ENCODE measurements at places on chromosomes 6 and 20.

- no peak for DNase-seq
These were observed 125.1 kb downstream of the JARID2 start for GRCh38 chr6:15370733-15371671.

DNA sequence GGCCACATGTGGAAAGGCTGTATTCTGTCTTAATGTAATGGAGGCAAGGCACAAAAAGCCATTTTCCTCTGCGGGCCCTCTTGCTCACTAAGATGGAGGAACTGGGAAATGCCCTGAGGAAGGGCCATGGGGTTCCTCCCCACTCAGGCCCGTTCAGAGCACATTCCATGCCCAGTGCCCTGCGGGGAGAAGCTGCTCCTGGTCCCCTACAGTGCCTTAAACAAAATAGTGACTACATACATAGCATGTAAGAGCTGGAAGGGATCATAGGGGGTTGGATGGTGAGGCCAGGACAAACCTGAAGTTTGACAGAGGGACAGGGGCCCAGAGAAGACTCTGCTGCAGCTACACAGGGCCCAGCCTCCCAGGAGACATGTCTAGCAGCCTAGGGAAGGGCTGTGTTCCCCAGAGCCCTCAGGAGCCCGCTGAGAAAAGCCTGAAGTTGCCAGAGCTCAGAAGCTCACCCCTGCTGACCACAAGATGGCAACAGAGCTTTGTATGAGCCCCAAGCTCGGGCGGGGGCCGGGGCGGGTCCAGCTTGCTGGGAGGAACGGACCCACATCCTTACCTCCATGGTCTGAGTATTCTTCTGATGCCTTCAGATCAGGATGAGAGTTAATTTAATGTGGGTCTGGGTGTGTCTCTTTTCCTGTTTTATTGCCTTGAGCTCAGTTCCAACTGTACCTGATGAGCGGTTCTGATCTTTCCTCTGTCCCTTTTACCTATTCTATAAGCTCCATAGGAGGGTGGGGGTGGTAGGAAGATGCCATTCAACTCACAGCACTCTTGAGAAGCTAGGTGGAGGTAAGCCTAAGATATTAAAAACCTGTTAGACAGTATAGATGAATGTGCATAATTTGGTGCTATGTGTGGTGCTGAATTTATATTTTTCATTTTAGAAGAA lies 242.9 kb downstream of the CDC5L start:
- peak; percentile 33 for DNase-seq

DNA sequence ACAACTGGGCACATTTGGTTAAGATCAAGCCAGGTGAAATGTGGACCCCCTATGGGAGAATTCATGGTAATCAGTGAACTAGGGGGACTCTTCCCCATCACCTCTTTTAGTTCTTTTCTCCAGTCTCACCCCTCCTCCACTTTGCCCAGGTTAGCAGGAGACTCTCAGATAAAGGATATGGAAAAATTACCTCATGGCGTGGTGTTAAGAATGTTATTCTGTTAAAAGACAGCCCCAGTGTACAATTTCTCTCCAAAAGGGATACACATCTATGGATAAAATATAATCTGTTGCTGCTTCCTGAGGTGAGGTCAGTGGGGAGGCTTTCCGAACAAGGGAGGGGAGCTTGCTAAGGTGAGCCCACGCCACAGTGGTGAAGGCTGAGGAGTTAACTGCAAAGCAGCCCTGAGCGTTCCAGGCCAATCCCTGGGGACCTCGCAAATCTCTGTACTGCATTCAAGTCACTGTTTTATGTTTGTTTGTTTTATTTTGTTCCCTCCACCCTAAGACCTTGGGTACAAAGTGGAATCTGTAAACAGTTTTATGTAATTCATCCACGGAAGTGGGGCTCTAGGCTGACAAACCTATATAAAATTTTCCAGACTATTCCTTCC lies 52.0 kb downstream of the ADGRF1 start:
- DNase-seq = no peak

DNA sequence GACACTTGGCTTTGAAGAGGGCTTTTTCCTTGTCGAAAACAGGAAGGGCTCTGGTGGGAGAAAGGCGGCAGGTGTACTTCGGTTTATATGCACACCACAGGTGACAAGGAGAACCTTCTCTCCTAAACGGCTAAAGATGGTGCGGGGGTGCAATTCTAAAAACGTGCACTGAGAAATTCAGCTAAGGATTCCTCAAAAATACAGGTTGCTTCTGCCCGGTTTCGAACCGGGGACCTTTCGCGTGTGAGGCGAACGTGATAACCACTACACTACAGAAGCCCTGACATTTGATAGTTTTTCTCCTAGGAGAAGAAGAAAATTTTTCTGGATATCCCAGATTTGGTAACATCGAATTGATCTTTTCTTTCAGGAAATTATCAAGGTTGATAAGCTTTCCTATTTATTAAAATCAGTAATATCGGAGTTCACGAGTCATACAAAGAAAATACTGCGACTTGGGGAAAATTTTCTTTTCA lies 32.0 kb downstream of the POM121L2 start:
- DNase-seq = peak; percentile 71

DNA sequence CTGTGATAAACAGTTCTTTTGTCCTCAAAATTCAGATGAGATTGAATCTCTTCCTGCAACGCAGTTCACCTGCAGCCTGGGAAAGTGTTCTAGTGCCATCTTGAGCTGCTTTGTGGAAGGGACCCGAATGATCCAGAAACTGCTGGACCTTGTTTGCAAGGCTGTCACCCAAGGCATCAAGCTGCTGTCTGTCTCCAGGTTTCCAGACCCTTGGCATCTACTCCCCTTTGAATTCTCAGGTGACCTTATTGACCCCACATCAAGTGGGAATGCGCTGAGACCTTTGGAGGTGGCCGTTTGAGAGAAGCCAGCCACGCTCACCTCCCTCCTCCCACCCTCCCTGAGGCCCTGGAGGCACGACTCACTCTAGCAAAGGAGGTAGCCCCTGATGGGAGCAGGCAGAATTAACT lies 112.5 kb downstream of the EDN3 start:
- no peak for DNase-seq

DNA sequence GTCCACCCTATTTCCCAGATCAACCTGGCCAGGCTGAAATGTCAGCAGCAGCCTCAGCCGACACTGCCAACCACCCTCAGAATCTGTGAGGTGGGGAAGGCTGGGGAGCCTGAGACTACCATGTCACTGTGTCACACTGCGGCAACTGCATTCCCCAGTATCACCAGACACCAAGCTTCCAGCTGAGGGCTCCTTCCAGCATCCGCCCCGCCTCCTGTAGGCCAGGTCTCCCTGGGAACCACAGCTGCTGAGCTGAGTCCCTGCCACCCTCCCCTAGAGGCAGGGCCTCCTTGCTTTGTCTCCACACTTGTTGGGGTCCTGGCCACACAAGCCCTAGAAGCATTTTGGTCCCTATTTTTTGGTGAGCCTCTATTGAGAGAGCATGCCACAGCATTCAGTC lies 115.7 kb downstream of the UNC5CL start:
- no peak for DNase-seq

- no peak for DNase-seq
These were observed 12.8 kb upstream of the ULBP3 start for GRCh38 chr6:150081702-150082101.

GRCh38 chr6:125346201-125346925 lies 44.6 kb upstream of the HDDC2 start:
- DNase-seq = no peak

GRCh38 chr6:24402697-24403500 lies at the start of gene MRS2:
Gene MRS2 (plus strand): TSS chr6:24402936. CDS start chr6:24403047, 111 bp downstream.
- DNase-seq = peak; percentile 97

GRCh38 chr6:113466526-113466925 lies 390.6 kb upstream of the MARCKS start:
- no peak for DNase-seq

DNA sequence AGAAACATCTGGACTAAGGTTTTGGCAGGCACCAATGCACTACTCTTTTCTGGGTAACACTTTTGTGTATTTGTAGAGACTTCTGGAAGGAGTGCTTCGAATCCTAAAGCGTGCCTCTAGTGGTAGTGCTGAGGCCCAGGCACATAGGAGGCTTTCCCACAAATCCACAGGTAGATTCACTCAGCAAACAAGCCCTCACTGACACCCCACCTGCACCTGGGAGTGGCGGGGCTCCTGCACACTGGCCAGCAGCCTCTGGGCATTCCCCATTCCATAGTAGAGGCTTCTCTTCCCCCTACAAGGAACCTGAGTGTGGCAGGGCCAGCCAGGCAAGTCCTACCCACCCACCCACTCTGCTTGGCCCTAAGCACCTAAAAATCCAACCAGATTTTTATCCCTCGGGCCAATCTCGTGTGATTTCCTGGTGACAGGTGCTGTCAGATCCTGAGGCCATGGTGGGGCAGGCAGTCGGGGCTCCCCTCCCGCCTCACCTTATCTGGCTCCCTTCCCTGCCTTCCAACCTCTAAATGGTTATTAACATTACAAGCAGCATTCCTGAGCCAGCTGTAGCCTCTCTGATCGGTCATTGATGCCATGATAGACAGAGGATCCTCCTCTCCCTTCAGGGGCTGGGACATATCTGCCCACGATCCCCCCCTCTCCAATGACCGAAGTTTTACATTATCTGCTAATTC lies 82.4 kb downstream of the SLC2A10 start:
- no peak for DNase-seq

GRCh38 chr6:119481976-119482375 lies 132.4 kb upstream of the MAN1A1 start:
- DNase-seq = no peak

DNA sequence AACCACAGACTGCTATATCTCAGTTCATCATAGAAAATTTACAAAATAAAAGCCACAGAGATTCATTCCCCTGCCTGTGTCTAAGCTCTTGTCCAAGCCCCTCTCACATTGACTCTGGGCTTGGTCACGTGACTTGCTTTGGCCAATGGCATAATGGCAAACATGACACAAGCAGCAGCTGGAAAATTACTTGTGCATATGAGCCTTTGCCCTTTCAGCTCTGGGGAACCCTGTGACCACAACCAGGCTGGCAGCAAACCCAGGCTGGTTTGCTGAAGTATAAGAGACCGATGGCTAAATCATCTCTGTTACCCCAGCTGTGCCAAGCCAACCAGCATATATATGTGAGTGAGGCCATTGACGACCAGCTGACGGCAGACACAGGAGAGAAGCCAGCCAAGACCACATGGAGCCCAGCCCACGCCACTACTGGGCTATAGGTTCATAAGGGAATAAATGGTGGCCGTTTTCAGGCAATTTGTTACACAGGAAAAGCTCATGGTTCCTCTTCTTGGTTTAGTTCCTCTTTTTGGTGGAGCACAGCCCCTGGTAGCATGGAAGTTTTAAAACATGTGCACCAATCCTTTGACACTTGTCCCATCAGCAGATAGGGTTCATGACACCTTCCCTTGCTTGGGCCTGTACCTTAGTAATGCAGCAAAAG lies 31.8 kb upstream of the RSPO4 start:
- no peak for DNase-seq

DNA sequence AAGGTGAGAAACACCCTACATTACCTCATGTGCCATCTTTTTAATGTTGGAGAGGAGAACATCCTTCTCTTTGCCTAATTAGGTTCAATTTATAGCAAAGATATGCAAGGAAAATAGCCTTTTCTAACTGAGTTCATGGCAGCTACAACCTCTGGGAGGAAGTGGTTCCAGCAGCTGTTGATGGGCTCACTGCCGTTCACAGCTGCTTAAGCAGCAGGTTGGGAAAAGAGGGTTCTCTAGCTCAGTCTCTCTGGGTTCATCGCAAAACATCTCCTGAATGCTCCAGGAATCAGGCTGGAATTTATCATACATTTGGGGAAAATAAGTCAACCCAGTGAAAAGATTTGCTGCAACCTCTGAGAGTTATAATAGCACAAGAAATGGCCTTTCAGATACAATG lies 115.1 kb downstream of the UNC5CL start:
- DNase-seq = no peak

DNA sequence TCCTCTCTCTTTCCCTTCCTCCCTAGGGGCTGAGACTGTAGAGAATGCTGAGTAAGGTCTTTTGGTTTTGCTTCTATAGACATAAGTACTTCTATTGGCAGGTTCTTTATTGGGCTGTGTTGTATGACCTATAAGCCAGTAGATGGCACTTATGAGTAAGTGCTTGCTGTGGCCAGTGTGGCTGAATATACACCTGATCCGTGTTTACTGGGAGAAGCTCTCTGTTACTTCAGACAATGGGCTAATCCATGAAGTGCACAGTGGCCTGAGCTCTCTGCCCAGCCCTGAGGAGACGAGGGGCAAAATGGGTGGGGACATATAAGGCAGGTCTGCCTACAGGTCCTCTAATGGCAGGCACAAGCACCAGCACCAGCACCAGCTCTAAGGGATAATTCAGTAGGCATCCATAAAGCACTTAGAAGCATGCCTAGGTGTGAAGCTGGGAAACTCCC lies 610.3 kb downstream of the RNF144B start:
- DNase-seq = peak; percentile 22

DNA sequence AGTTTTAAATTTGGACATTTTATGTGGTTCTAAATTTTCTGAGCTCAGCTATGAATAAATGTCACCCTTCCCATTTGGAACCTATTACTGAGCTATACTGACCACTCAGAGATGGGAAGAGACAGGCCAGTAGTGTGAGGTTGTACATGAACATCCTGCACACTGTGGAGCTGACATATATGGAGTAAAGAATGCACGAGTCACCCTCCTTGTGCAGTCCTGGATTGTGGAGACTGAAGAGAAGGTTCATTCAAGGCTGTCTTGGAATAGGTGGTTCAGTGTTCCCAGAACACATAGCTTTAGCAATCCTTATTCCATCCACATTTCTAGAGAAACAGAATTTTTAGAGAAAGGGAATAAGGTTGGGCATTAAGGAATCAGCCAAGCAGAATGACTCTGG lies 50.3 kb upstream of the OGFRL1 start:
- DNase-seq = no peak

DNA sequence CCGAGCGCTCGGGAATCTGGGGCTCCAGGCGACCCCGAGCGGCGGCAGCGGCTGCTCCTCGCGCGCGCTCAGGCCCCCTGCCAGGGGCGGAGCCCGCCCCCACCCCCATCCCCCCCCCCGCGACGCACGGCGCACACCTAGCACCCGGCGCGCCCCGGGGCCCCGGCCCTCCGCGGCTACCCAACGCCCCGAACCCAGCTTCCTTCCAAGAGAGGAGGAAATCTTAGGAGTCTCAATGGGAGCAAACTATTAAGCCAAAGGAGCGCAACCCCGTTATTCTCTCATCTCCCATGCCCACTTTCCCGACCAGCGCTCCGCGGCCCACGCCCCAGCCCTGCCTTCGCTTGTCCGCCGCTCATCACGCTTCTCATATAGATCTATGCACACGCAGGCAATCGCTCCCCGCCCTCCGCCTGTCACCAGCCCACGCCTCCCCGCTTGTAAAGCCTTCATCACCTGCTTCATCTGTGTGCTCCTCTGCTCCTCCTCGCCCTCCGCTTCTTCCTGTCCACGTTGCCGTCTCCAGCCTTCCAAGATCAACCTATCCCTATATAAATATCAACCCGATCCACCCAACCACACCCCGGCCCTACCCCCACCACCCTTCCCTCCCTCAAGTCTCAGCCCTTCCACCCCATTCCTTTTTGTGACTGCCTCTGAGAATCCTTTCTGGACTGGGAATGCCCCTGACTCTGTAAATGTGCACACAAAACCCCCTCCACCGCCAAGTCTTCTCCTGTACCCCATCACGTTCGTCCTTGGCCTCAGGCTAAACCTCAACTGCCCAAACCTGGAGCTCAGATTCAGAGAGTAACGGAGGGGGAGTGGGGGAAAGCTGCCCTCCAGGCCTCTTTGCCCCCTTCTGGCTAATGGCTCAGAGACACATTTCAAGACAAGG lies at the start of gene DLK2:
Gene DLK2, minus strand, starts transcription at position 18 of the 898 bp plus-strand sequence. CDS start 723 bp downstream, outside the sequence.
- DNase-seq = peak; percentile 48

Measured in NCI-H1105 treated with DMSO at 0.1 percent for 48 hours (cell line).